Thoracic aorta (tissue), 2 donors: ENCODE measurements at places on chromosomes 11 and 22. TPM values are rescaled to one million over a fixed set of nuclear protein-coding genes. Genes with fewer than 3 reads are reported as not detected.
A peak's percentile ranks its signal among the peaks of the same experiment; 100 is the strongest.

GRCh38 chr11:61871158-61871597 is 20.2 kb downstream of the FADS3 start:
- peak overlapping the region; percentile 72 for H3K27ac ChIP-seq
- peaks cover 8% of the 10 kb centered on the region for H3K4me1 ChIP-seq
- peak; percentile 48 for DNase-seq
- no peaks in the 10 kb centered on the region for H3K27me3 ChIP-seq
- peak overlapping the region; percentile 21 for H3K4me3 ChIP-seq

DNA sequence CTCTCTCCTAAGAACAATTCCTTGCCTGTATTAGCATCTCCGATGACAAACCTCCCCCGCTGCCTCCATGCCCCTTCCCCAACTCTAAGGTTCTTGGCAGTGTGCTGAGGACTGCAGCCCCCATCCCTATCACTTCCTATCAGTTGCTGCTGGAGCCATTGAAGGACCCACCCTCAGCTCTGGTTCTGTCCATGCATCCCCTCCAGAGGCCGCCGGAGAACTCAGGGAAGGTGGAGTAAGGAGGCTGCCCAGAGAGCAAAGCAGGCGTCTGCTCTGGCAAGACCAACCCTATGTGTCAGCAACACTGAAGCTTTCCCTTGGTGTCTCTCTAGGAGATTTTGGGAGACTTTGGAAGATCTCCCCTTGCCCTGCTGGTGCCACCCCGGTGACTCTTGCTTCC is 1139.5 kb downstream of the TBC1D22A start:
- no peaks in the 10 kb centered on the region for H3K36me3 ChIP-seq
- H3K4me1 ChIP-seq = no peaks in the 10 kb centered on the region
- H3K4me3 ChIP-seq = no peak overlapping the region
- DNase-seq = no peak
- no peaks in the 10 kb centered on the region for H3K27me3 ChIP-seq
- H3K27ac ChIP-seq = no peak overlapping the region

DNA sequence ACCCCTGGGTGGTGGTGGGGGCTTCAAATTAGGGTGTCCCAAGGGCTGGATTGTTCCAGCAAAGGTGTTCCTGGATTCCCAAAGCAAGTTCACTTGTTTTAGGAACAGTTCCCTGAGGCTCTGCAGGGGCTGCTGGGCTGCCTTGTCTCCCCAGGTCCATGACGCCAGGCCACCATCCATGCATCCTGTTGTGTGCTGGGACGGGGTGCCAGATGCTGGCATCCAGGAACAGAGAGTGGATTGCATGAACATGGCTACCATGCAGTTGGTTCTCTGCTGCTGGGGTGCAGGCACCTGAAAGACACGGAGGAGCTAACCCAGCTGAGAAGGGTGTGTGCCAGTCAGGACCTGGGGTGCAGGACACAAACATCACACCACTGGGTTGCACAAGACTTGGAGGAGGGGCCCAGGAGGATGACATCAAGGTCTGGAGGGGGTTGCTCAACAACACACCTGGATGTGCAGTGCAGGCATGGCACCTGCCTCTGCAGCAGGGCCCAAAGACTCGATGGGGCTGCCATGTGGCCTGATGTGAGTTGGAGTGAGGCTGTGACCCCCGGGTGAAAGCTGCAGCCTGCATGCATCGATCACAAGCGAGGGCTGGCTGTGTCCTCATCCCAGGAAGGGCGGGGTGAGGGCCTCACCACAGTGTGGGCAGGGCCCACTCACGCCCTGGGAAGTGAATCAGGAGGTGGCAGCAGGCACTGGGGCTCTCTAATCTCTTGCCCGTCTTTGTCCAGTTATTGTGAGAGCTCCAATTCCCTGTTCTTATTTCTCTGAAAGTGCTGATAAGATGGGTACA is 74.0 kb upstream of the CLDN5 start:
- H3K27me3 ChIP-seq = no peaks in the 10 kb centered on the region
- H3K27ac ChIP-seq = no peak overlapping the region
- H3K4me1 ChIP-seq = no peaks in the 10 kb centered on the region
- no peaks in the 10 kb centered on the region for H3K36me3 ChIP-seq
- H3K4me3 ChIP-seq = no peak overlapping the region

GRCh38 chr22:21941921-21942320 is 10.7 kb downstream of the PPM1F start:
- peaks cover 53% of the 10 kb centered on the region for H3K4me1 ChIP-seq
- H3K36me3 ChIP-seq = peaks cover 11% of the 10 kb centered on the region
- DNase-seq = no peak

- peaks cover 34% of the 10 kb centered on the region for H3K4me1 ChIP-seq
- no peak for DNase-seq
- peaks cover 62% of the 10 kb centered on the region for H3K36me3 ChIP-seq
- no peak overlapping the region for H3K27ac ChIP-seq
- no peaks in the 10 kb centered on the region for H3K27me3 ChIP-seq
- no peak overlapping the region for H3K4me3 ChIP-seq
Measured at GRCh38 chr11:65867284-65868071, 5.1 kb downstream of the EFEMP2 start.

GRCh38 chr22:41445129-41446056 is 1.2 kb downstream of the TOB2 start:
- peaks cover 20% of the 10 kb centered on the region for H3K36me3 ChIP-seq
- peak overlapping the region; percentile 99 for H3K27ac ChIP-seq

The SYT9 gene
- not detected for total RNA-seq

The CALCA gene
- total RNA-seq = not detected

The TEX12 gene
- 1.4 TPM for total RNA-seq

The GRIA4 gene
- total RNA-seq = not detected

The LMO1 gene
- not detected for total RNA-seq

The KLHL35 gene
- total RNA-seq = 6.8 TPM

The ASPHD2 gene
- total RNA-seq = 2.6 TPM

The OR5D18 gene
- total RNA-seq = not detected

The SLC25A1 gene
- total RNA-seq = 65.1 TPM
